ENCODE measurements at places on chromosomes 3 and 15.

DNA sequence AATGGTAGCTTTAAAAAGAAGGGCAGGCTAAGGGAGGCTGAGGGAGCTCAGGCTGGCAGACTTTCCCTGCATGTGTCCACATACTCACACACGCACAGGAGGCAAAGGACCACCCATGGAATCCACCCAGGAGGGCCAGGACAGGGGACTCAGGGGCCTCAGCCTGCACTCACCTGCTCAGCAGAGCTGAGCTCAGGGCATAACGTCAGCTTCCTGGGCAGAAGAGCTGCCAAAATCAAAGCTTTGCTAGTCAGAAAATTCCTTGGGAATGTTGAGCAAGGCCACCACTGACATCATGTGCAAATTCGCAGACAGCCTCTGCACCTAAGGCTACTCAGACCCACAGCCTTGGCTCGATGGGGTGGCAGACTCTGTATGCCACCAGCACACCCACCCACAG lies 16.4 kb upstream of the ALAS1 start:
- DNase-seq = no peak

- DNase-seq = no peak
These were observed 115.7 kb downstream of the AKAP13 start for GRCh38 chr15:85496151-85496550.

- DNase-seq = no peak
These were observed 41.4 kb upstream of the FLNB start for GRCh38 chr3:57966829-57967228.

DNA sequence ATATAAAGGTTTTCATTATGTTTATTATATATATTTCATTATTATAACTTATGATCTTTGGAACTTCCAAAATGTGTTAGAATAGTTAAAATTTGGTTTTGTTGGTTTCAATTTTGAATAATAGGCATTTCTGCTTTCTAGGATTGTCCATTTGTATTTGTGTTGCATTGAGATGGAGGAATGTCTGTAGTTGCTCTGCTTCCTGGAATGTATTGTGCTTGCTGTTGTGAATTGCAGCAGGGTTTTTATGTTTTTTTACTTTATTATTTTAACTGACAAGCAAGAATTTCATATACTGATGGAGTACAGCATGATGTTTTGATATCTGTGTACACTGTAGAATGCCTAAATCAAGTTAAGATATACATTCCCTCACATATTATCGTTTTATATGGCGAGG lies 247.4 kb downstream of the XXYLT1 start:
- DNase-seq = no peak

DNA sequence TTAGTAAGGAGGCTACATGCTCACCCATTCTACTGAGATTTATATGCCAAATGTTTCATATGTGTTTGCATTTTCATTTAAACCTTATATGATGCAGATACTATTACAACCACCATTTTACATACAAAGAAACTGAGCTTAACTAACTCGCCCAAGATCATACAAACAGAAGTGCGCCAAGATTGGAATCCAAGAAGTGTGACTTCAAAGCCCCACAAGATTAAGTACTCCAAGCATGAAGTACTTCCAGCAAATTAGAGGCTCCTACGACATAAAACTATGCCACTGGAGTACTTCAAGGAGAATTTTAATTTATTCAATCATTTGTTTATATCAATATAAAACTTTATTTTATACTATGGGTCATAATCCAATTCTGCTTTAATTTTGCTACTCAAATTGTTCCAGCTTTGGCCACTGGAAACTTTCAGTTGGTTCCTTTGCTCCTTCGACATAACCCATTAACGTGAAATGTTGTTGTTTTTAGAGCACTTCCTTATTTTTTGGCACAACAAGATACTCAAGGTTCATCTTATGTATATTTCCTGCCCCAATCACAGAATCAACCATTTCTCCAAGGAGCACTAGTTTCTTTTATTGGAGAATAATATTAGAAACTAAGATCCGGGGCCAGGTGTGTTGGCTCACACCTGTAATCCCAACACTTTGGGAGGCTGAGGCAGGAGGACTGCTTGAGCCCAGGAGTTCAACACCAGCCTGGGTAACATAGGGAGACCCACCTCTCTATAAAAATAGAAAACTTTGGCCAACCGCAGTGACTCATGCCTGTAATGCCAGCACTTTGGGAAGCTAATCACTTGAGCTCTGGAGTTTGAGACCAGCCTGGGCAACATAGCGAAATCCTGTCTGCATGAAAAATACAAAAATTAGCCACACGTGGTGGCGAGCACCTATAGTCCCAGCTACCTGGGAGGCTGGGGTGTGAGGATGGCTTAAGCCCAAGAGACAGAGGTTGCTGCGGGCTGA lies 10.4 kb downstream of the INO80 start:
- DNase-seq = no peak
